ENCODE measurements at places on chromosomes 7 and 10.

- no peak for DNase-seq
Observed at GRCh38 chr7:17497136-17497535, 198.7 kb downstream of the AHR start.

GRCh38 chr10:35613597-35614226 lies 8.6 kb downstream of the GJD4 start:
- no peak for DNase-seq

GRCh38 chr7:146956853-146957252 lies 840.3 kb downstream of the CNTNAP2 start:
- DNase-seq: no peak

- no peak for DNase-seq
Observed at GRCh38 chr7:81447351-81447952, 322.4 kb downstream of the HGF start.

Data from stimulated activated CD4-positive, alpha-beta T cell treated with anti-CD3 and anti-CD28 coated beads, Interleukin-15, amount 100 ng/mL, for 1 hour (primary cell).